Trophoblast cell (in vitro differentiated cells and primary cell): ENCODE measurements at places on chromosomes 5 and 9.

- H3K4me3 ChIP-seq = no peak overlapping the region
- H3K4me1 ChIP-seq = peaks cover 3% of the 10 kb centered on the region
- peaks cover 21% of the 10 kb centered on the region for H3K36me3 ChIP-seq
- H3K27ac ChIP-seq = no peak overlapping the region
- no peak for DNase-seq
Observed at GRCh38 chr5:1794901-1795290, 4.7 kb downstream of the MRPL36 start.

GRCh38 chr5:8456846-8457186 lies 587.9 kb downstream of the MTRR start:
- H3K4me3 ChIP-seq = no peak overlapping the region
- H3K27me3 ChIP-seq = no peaks in the 10 kb centered on the region
- H3K27ac ChIP-seq = peak overlapping the region; percentile 45
- H3K36me3 ChIP-seq = peaks cover 2% of the 10 kb centered on the region

- no peaks in the 10 kb centered on the region for H3K27me3 ChIP-seq
- no peaks in the 10 kb centered on the region for H3K4me1 ChIP-seq
- no peak for DNase-seq
Observed at GRCh38 chr9:98575379-98576346, 133.1 kb downstream of the GABBR2 start.

DNA sequence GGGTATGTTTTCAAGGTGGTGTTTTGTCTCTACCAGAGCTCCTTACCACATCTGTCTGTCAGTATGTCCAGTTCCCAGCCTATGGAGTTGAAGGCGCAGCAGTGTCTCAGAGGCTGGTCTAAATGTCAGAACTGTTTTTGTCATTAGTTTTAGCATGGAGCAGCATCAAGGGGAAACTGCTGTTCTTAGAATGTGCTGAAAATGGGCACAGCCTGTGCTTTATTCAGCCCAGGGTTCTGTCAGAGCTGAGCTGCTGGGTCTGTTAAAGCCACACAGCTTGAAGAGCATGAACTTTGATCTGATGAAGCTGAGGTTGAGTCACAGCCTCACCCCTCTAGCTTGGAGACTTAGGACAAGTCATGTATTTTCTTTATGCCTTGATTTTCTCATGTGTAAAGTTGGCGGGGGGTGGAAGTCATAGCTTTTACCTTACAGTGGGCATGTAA lies 71.9 kb downstream of the RALGPS1 start:
- H3K27ac ChIP-seq = no peak overlapping the region
- H3K36me3 ChIP-seq = no peaks in the 10 kb centered on the region
- H3K4me3 ChIP-seq = no peak overlapping the region
- no peaks in the 10 kb centered on the region for H3K4me1 ChIP-seq
- no peaks in the 10 kb centered on the region for H3K27me3 ChIP-seq
- no peak for DNase-seq

DNA sequence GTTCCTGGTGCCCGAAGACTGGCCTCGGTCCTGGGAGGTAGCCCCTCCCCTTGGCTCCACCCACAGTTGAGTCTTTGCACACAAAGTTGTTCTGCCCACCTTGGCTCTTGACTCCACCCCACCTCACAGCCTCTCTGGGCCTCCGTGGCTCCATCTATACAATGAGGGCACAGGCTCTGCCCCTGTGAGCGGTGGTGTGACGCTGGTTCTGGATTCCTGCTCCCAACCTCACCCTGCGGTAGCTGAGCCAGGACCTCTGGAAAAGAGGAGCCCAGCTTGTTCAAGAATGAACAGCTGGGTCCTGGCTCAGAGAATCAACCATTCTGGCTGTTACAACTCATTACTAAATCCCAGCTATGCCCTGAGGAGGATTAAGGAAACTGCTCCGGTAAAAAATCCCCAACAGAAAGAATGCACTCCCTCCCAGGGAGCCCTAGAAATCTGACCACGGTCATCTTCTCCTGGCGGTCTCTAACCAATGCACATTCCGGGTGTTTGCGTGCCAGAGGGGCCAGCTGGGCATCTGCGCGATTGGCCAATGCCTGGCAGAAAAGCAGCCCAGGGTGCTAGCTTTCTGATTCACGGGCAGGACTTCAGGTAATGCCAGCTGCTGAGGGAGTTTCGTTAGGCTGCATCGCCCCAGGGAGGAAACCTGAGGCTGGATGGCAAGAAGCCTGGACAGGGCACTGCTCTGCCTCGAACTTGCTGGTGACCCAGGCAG lies 9.9 kb upstream of the GRHPR start:
- no peak overlapping the region for H3K4me3 ChIP-seq
- H3K4me1 ChIP-seq = peaks cover 12% of the 10 kb centered on the region
- H3K27me3 ChIP-seq = no peaks in the 10 kb centered on the region
- no peaks in the 10 kb centered on the region for H3K36me3 ChIP-seq

GRCh38 chr5:2666081-2666480 lies 85.4 kb downstream of the IRX2 start:
- no peak for DNase-seq
- no peaks in the 10 kb centered on the region for H3K27me3 ChIP-seq
- no peak overlapping the region for H3K27ac ChIP-seq
- no peaks in the 10 kb centered on the region for H3K4me1 ChIP-seq
- H3K4me3 ChIP-seq = no peak overlapping the region

DNA sequence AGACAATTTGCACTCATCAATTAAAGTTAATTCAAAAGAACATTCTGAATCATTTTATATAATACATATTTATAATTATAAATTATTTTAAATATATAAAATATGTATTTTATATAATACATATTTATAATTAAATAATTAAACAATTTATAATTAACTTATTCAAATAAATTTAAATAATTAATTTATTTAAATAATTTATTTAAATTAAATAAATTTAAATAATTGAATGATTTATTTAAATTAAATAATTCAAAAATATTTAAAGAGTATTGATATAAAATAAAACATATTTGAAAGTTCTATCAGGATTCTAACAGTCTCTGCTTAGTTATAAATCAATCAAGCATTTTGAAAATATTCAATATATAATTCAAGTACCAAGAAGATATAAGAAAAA lies 775.5 kb upstream of the CTNND2 start:
- no peaks in the 10 kb centered on the region for H3K36me3 ChIP-seq
- no peak for DNase-seq
- H3K4me3 ChIP-seq = no peak overlapping the region
- H3K27me3 ChIP-seq = no peaks in the 10 kb centered on the region

GRCh38 chr9:136806631-136807201 lies 1.0 kb upstream of the RABL6 start:
- H3K27ac ChIP-seq = no peak overlapping the region
- no peaks in the 10 kb centered on the region for H3K27me3 ChIP-seq
- DNase-seq = no peak
- H3K4me3 ChIP-seq = no peak overlapping the region
- H3K36me3 ChIP-seq = peaks cover 16% of the 10 kb centered on the region

DNA sequence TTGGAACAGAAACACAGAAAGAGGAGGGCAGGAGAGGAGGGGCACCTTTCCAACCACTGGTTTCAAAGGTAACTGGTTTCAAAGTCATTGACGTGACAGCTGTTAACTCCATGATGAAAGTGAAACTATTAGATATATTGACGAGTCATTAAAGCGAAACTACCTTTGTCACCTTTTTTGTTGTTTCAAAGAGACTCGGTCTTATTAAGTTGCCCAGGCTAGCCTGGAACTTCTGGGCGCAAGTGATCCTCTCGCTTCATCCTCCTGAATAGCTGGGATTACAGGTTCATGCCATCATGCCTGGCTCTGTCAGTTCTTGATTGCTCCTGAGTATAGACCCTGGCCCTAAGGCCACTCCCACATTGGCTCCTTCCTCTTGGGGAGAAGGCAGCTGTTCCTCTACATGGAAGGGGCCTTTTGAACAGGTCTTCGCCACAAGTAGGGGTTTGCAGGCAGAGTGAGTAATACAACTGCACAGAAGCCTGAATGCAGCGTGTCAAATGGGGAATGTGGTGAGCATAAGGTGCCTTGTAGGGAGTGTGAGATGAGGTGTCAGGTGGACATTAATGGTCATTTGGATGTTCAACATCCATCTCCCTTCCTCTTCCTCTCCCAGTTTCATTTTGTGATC lies 3.4 kb upstream of the F12 start:
- H3K27ac ChIP-seq = no peak overlapping the region
- H3K4me3 ChIP-seq = no peak overlapping the region
- H3K27me3 ChIP-seq = no peaks in the 10 kb centered on the region
- no peaks in the 10 kb centered on the region for H3K4me1 ChIP-seq
- DNase-seq = no peak
- no peaks in the 10 kb centered on the region for H3K36me3 ChIP-seq

GRCh38 chr9:72396247-72397091 lies 31.5 kb upstream of the ZFAND5 start:
- no peak overlapping the region for H3K4me3 ChIP-seq
- no peaks in the 10 kb centered on the region for H3K4me1 ChIP-seq
- DNase-seq = no peak
- H3K27me3 ChIP-seq = no peaks in the 10 kb centered on the region

GRCh38 chr9:30713243-30713642 lies 1671.2 kb upstream of the ACO1 start:
- no peak overlapping the region for H3K27ac ChIP-seq
- no peaks in the 10 kb centered on the region for H3K4me1 ChIP-seq
- H3K4me3 ChIP-seq = no peak overlapping the region
- no peaks in the 10 kb centered on the region for H3K36me3 ChIP-seq

DNA sequence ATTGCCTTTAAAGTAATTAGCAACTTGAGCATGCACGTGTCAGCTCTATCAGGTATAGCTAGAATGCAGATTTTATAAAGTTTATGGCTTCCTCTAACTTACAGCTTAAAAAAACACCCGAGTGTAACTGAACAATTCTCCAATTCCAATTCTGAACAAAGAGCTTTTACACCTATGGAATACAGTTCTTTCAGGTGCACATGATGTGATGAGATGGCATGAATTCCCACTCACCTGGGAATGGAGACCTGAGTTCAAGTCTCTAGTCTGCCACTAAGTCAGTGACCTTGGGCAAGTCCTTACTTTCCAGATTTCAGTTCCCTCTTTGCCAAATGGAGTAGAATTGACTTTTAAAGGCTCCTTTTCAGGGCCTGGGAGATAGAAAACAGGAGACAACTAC lies 1.8 kb downstream of the ZFAND5 start:
- no peak for DNase-seq
- no peaks in the 10 kb centered on the region for H3K27me3 ChIP-seq
- peaks cover 14% of the 10 kb centered on the region for H3K36me3 ChIP-seq
- H3K4me3 ChIP-seq = peak overlapping the region; percentile 66

DNA sequence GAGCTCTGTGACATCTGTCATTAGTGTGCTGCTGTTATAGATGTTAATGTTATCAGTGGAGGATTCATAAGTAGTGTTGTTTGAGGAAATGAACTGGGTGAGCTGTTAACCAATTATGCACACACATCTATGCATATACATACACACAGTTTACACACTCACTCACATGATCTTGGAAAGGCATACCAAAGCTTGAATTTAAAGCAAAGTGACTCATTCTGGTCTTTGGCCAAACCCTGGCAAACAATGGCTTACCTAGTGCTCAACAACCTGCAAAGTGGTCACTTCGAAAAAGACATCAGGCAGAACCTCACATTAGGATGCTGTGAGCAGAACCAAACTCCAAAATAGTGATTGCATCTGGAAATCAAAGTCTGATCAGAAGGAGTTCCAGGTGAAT lies 1037.3 kb upstream of the CDH6 start:
- H3K27ac ChIP-seq = no peak overlapping the region
- no peak overlapping the region for H3K4me3 ChIP-seq
- H3K4me1 ChIP-seq = no peaks in the 10 kb centered on the region
- DNase-seq = no peak
- no peaks in the 10 kb centered on the region for H3K27me3 ChIP-seq
- no peaks in the 10 kb centered on the region for H3K36me3 ChIP-seq

GRCh38 chr5:166695326-166695725 lies 1596.1 kb upstream of the WWC1 start:
- no peak for DNase-seq
- H3K4me1 ChIP-seq = no peaks in the 10 kb centered on the region
- no peak overlapping the region for H3K27ac ChIP-seq
- no peak overlapping the region for H3K4me3 ChIP-seq
- H3K27me3 ChIP-seq = no peaks in the 10 kb centered on the region

GRCh38 chr9:20512106-20512505 lies 110.2 kb downstream of the MLLT3 start:
- no peak overlapping the region for H3K4me3 ChIP-seq
- DNase-seq = peak; percentile 72
- H3K27me3 ChIP-seq = no peaks in the 10 kb centered on the region
- H3K4me1 ChIP-seq = peaks cover 5% of the 10 kb centered on the region

GRCh38 chr9:126663661-126664072 lies 49.9 kb downstream of the LMX1B start:
- no peaks in the 10 kb centered on the region for H3K27me3 ChIP-seq
- no peak overlapping the region for H3K27ac ChIP-seq
- H3K4me1 ChIP-seq = peaks cover 24% of the 10 kb centered on the region

DNA sequence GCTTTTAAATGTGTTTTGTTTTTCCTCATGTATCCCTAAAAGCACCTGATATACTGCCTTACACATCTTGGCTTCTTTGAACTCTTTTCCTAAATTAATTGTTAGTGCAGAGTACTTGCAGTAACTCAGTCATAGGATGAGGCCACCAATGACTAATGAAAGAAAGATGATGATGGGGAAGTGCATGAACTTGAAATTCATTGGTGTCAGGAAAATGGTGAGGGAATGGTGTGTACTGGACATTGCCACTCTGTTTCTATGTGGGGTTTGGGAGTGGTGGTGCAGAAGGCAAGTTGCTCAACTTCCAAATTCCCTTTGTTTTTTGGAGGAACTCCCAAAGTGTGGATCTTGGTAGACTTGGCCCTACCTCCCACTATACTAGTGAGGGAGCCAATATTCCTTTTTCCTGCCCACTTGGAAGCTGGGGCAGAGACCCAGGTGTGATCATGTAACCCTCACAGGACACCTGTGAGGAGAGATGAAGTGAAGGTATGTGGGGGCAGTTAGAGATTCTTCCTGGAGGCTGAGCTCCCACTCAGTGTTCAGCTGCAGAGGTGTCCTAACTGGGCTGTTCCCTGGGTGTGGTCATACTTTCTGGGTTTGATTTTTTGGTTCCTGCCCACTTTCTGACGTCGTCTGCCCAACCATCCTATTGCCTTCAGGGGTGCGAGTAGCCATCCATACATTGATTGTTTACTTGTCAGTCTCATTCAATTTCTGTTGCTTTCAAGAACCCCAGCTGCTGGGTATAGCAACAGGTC lies 298.5 kb downstream of the MAST4 start:
- no peak for DNase-seq
- no peak overlapping the region for H3K27ac ChIP-seq
- H3K36me3 ChIP-seq = no peaks in the 10 kb centered on the region
- H3K4me1 ChIP-seq = peaks cover 11% of the 10 kb centered on the region

- H3K4me3 ChIP-seq = no peak overlapping the region
- no peaks in the 10 kb centered on the region for H3K36me3 ChIP-seq
- no peak overlapping the region for H3K27ac ChIP-seq
- DNase-seq = no peak
- no peaks in the 10 kb centered on the region for H3K27me3 ChIP-seq
Observed at GRCh38 chr5:79691007-79691406, 1.4 kb downstream of the CMYA5 start.

- no peak overlapping the region for H3K27ac ChIP-seq
- peaks cover 4% of the 10 kb centered on the region for H3K36me3 ChIP-seq
- no peak overlapping the region for H3K4me3 ChIP-seq
- no peak for DNase-seq
- H3K27me3 ChIP-seq = no peaks in the 10 kb centered on the region
Observed at GRCh38 chr9:76103531-76104315, 213.2 kb downstream of the PCSK5 start.

- H3K36me3 ChIP-seq = no peaks in the 10 kb centered on the region
- no peak overlapping the region for H3K27ac ChIP-seq
- H3K4me1 ChIP-seq = no peaks in the 10 kb centered on the region
- no peak for DNase-seq
- H3K4me3 ChIP-seq = no peak overlapping the region
- H3K27me3 ChIP-seq = peaks cover 30% of the 10 kb centered on the region
Observed at GRCh38 chr9:136189394-136190236, 15.3 kb downstream of the LHX3 start.
